H9 (cell line): ENCODE measurements at places on chromosomes 4 and X. TPM values are rescaled to one million over a fixed set of nuclear protein-coding genes. Genes with fewer than 3 reads are reported as not detected.

DNA sequence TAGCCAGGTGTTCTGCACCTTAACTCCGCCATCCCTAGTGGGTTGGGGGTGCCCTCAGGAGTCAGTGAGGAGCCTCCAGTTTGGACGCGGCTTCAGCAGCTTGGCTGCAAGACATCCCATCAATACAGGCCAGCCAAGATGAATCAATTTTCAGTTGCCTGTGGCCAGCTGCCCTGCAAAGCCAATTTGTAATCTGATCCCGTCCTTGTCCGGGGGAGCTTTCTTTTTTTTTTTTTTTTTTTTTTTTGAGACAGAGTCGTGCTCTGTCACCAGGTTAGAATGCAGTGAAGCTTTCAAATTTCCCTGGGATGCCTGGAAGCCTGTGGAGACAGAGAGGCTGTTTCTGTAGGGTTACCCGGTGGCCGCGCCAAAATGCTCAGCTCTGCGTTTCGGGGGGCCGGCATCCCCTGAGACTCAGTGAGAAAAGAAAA is 192.5 kb downstream of the ASMT start:
- H3K4me3 ChIP-seq: peak overlapping the region; percentile 74
- no peaks in the 10 kb centered on the region for H3K36me3 ChIP-seq

GRCh38 chr4:8568068-8568668 is 12.0 kb upstream of the GPR78 start:
- H3K36me3 ChIP-seq: no peaks in the 10 kb centered on the region
- peaks cover 8% of the 10 kb centered on the region; the same call in 1 of the 2 replicates for H3K4me1 ChIP-seq
- peak; percentile 65 for DNase-seq
- peak overlapping the region; percentile 99 for H3K27ac ChIP-seq

Gene FRG2
- total RNA-seq: not detected in 2 replicates

- no peak overlapping the region for H3K27ac ChIP-seq
- H3K4me1 ChIP-seq: no peaks in the 10 kb centered on the region
- DNase-seq: no peak
Observed at GRCh38 chrX:19127649-19128168, 5.4 kb upstream of the ADGRG2 start.

Gene RIPPLY1
- not detected in 2 replicates for total RNA-seq

DNA sequence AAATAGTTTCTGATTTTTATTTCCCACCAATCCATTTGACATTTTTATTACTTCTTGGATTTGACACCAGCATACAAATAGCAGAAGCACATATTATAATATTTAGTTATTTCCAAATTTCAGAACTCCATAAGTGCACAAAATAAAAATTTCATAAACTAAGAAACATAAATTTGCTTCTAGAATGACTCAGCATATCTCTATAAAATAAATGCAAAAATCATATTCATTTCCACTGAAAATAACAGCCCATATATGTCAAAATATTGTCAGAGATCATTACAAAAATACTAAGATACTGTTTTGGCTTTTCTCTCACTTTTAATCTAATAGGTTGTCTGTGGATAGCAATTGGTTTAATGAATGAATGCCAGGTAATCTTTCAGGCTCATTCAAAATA is 1654.2 kb downstream of the PCDH19 start:
- H3K27me3 ChIP-seq: no peaks in the 10 kb centered on the region
- DNase-seq: no peak
- H3K4me1 ChIP-seq: no peaks in the 10 kb centered on the region

Gene CXCL9
- total RNA-seq: not detected in 2 replicates

DNA sequence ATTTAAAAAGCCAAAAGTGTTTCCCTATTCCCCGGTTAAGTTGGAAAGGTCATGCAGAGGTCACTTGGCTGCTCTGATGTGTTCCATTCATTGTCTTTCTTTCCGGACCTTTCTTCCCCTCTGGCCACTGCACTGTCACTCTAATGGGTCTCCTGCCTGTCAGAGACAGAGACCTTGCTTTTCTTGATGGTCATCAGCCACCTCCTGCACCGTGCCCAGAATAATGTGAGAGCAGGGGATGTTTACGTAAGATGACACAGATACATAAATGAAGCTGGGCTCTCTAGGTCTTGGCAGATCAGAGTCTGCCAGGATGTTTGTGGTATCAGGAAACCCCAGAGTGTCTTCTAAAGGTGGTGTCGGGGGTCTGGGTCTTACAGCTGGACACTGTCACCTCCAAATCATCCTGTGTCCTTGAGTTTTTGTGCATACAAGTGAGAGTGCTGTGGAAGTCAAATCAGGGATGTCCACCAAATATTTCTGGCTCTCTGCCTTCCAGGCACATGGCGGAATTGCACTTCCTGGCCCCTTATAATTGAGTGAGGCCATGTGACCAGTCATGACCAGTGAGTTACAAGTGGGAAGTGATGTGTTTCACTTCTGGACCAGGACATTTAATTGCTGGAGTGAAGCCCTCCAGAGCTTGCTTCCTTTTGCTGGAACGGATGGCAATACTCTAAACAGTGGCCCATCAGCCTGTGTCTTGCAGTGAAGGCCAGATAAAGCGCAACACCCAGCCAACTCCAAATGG is 130.6 kb upstream of the ATP6AP2 start:
- no peaks in the 10 kb centered on the region for H3K4me1 ChIP-seq
- no peak for DNase-seq
- H3K27ac ChIP-seq: no peak overlapping the region

DNA sequence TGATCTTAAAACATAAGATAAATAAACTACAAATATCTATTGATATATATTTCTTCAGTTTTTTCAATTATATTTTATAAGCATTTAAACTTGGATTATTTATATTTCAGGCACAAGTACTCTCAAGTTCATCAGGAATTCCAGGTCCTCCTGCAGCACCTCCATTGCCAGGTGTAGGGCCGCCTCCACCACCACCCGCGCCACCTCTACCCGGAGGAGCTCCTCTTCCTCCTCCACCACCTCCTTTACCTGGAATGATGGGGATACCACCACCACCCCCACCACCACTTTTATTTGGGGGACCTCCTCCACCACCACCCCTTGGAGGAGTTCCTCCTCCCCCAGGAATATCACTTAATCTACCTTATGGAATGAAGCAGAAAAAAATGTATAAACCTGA is 74.0 kb downstream of the RPA4 start:
- H3K4me3 ChIP-seq: no peak overlapping the region
- H3K36me3 ChIP-seq: peaks cover 47% of the 10 kb centered on the region
- no peak overlapping the region for H3K27ac ChIP-seq
- no peaks in the 10 kb centered on the region for H3K27me3 ChIP-seq

- H3K4me1 ChIP-seq: no peaks in the 10 kb centered on the region
- no peak overlapping the region for H3K27ac ChIP-seq
- DNase-seq: no peak
- no peaks in the 10 kb centered on the region for H3K27me3 ChIP-seq
- H3K4me3 ChIP-seq: no peak overlapping the region
Observed at GRCh38 chr4:185244763-185245162, 35.4 kb downstream of the SNX25 start.

DNA sequence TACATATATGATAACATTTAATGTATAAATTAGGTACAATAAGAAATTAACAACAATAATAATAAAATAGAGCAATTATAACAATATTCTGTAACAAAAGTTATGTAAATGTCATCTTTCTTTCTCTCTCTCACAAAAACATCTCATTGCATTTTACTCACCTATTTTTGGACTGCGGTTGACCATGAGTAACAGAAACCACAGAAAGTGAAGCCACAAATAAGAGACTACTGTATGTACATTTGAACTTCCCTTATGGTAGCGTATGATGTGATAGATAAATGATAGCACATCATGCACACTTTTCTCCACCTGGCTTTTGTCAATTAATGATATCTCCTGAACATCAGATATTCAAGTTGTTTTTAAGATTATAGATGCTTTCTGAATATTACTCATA is 80.5 kb downstream of the HNRNPD start:
- no peaks in the 10 kb centered on the region for H3K36me3 ChIP-seq
- H3K27me3 ChIP-seq: no peaks in the 10 kb centered on the region
- H3K4me3 ChIP-seq: no peak overlapping the region

- no peaks in the 10 kb centered on the region for H3K27me3 ChIP-seq
- H3K4me3 ChIP-seq: no peak overlapping the region
- peak; percentile 43 for DNase-seq
- H3K27ac ChIP-seq: no peak overlapping the region
Observed at GRCh38 chr4:120718979-120719566, 203.5 kb downstream of the PRDM5 start.

DNA sequence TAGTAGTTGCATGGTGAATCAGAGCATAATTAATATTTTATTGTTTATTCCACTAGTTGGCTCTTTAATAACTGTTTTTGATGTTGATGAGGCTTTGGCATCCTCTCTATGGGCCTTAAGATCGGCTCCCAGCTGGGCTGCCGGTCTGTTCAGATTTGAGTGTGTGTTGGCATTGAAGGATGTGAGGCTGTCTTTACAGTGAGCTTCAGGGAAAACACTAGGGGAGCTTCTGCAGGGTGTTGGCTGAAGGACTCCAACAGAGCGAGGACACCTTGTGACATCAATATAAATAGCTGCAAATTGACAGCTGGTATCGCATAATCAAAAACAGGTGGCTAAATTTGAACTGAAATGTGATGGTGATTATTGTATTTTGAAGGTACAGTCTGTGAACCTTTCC is 322.0 kb downstream of the FSTL5 start:
- no peaks in the 10 kb centered on the region for H3K36me3 ChIP-seq
- H3K4me1 ChIP-seq: no peaks in the 10 kb centered on the region
- no peaks in the 10 kb centered on the region for H3K27me3 ChIP-seq
- DNase-seq: no peak
- H3K27ac ChIP-seq: no peak overlapping the region
- no peak overlapping the region for H3K4me3 ChIP-seq

- no peaks in the 10 kb centered on the region for H3K27me3 ChIP-seq
- DNase-seq: no peak
- no peaks in the 10 kb centered on the region; the same call in 1 of the 2 replicates for H3K4me1 ChIP-seq
- H3K27ac ChIP-seq: no peak overlapping the region
- H3K36me3 ChIP-seq: peaks cover 33% of the 10 kb centered on the region
Observed at GRCh38 chr4:152957437-152958171, 21.5 kb downstream of the FHDC1 start.

Gene SOWAHB
- 0.13 and 0.26 TPM in 2 replicates for total RNA-seq

DNA sequence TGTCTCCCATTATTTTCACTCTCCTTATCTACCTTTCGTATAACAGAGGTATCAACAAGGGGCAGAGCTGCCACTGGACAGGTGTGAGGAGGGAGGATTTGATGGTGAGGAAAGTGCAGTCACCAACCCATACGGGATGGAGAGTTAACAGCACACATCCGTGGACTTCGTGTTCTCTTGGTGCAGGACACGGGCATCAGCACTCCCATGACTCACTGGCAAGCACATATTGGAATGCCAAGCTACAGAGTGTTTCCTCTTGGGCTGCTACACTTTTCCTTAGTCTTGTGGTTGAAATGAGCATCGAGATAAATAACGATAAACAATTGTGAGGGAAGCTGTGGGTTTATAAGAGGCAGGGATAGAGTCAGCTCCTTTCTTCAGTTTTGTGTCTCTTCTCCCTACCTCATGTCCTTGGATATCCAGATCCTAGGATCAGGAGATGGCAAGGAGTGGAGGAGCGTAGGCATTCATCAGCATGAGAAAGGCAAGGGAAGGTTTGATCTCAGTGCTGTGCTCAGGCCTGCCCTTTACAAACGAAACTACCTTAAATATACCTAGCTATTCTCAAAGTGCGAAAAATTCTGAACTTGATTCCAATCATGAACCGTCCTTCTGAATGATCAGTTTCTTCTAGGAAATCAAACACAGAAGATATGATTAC is 96.3 kb downstream of the ZNF827 start:
- peak; percentile 52 for DNase-seq
- peaks cover 3% of the 10 kb centered on the region; the same call in 1 of the 2 replicates for H3K4me1 ChIP-seq
- no peak overlapping the region for H3K4me3 ChIP-seq

- H3K36me3 ChIP-seq: no peaks in the 10 kb centered on the region
- H3K4me3 ChIP-seq: no peak overlapping the region
- no peak for DNase-seq
- H3K27ac ChIP-seq: no peak overlapping the region
Observed at GRCh38 chr4:158530381-158530780, 8.7 kb downstream of the RXFP1 start.

DNA sequence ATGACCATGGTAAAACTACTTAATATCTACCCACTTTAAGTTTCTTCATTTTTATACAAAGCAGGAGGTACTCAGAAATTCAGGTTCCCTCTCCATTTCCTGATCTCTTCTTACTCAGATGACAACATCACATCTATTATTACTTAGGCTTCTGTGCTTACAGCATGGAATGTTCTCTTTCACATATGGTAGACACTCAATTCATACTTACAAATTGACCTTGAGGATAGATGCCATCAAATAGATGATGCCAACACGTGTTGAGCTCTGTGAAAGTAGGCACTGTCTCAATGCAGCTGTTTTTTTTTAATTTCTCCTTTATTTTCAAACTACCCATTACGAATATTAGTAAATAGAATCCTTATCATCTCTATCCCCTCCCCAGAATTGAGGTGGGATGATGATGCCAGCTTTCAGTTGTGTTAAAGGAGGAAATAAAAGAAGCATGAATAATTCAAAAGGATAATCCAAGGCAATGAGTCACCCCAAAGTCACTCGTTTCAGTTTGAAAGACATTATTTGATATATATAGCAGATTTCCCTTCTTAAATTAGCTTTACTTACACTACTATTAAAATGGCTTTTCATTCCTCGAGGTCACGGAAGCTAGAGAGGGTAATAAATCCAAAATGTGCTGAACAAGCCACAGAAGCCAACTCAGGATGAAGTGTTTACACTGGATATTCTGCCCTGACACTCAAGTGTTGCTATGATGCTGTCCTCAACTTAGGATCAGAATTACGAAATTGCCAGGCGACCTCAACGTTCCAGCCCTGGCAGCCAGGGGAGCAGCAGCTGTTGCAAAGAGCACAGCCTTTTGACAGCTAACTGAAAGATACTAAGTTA is 124.2 kb upstream of the EOLA2 start:
- DNase-seq: no peak
- H3K4me1 ChIP-seq: no peaks in the 10 kb centered on the region
- H3K27me3 ChIP-seq: no peaks in the 10 kb centered on the region
- H3K4me3 ChIP-seq: no peak overlapping the region
- H3K36me3 ChIP-seq: no peaks in the 10 kb centered on the region

DNA sequence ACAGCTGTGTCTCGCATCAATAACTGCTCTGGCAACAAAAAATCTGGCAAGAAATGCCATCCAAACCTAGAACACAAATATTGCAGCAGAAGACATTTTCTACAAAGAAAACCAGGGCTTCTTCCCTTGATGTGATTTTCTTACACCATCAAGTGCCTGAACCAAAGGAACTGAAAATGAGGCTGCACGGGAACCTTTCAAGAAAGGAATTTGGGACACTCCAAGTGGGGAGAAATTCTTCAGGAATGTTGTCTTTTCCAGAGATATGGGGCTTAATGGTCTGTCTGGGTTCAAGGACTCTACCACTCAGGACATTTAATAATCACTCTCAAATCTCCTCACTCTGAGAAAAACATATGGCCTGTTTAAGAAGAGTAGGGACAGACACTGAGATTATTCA is 57.6 kb downstream of the PRDM5 start:
- no peak overlapping the region for H3K4me3 ChIP-seq
- DNase-seq: no peak
- H3K4me1 ChIP-seq: peaks cover 3% of the 10 kb centered on the region; the same call in 1 of the 2 replicates
- H3K36me3 ChIP-seq: no peaks in the 10 kb centered on the region

DNA sequence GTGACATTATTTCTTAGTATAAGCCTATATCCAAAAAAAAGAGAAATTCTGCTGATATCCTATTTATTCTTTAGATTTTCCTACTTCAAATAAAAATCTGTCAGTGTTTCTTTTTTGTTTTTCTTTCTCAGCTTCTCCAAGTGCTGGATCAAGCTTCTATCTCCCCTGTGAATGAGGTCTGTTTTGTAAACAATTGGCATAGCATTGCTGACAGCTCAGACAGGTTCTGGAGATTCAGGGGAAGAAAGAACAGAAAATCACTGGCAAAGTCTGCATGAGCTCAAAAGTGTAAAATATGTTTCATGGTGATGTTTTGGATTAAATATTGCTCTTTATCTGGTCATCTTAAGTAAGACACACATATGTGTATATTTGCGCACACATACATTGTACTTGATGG is 492.0 kb upstream of the IGFBP7 start:
- H3K4me3 ChIP-seq: no peak overlapping the region
- DNase-seq: no peak
- H3K27ac ChIP-seq: no peak overlapping the region

Gene SLC34A2
- 0.35 and 0.57 TPM in 2 replicates for total RNA-seq
